Left lung (tissue), 14 donors: ENCODE measurements at places on chromosomes 4 and X. TPM values are rescaled to one million over a fixed set of nuclear protein-coding genes. Genes with fewer than 3 reads are reported as not detected.

Gene BANK1
- 2.4 TPM for polyA plus RNA-seq

DNA sequence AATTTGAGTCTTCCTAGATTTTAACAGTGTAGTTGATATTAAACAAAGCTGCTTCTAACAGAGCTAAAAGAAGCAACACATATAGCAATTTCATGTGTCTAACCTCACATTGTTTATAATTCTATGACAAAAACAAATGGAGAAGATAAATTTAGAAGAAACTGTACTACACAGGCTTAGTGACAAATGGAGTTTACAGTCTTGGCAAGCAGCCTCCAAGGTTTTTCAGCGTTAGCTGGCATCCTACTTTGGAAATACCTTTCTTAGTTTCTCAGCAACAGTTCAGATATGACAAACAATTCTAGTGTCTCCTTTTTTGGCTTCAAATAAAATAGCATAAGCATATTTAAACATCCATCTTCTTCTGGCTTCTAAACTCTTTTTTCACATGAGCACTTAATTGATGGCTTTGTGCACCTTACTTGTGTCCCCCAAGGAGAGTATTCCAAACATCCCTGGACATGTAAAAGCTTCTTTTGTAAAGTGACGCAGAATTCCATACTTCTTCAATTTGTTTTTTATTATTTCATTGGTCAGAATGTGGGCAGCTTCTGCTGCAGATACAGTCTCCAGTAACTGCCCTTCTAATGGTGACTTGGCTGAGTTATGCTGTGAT, 249.8 kb downstream of the ANTXR2 start:
- H3K27ac ChIP-seq: no peak overlapping the region
- H3K4me1 ChIP-seq: no peaks in the 10 kb centered on the region
- H3K36me3 ChIP-seq: no peaks in the 10 kb centered on the region
- no peaks in the 10 kb centered on the region for H3K27me3 ChIP-seq
- DNase-seq: no peak

GRCh38 chrX:68598841-68599240, 48.6 kb upstream of the STARD8 start:
- no peak overlapping the region for H3K4me3 ChIP-seq
- no peaks in the 10 kb centered on the region for H3K4me1 ChIP-seq
- no peaks in the 10 kb centered on the region for H3K27me3 ChIP-seq
- H3K27ac ChIP-seq: no peak overlapping the region
- H3K36me3 ChIP-seq: no peaks in the 10 kb centered on the region

- no peak overlapping the region for H3K27ac ChIP-seq
- peaks cover 12% of the 10 kb centered on the region for H3K4me1 ChIP-seq
- H3K27me3 ChIP-seq: no peaks in the 10 kb centered on the region
- no peaks in the 10 kb centered on the region for H3K36me3 ChIP-seq
- H3K4me3 ChIP-seq: no peak overlapping the region
Measured at GRCh38 chr4:76943790-76944189, 5.8 kb upstream of the SEPTIN11 start.

Gene TMEM255A
- polyA plus RNA-seq: 0.58 TPM

Gene CCDC160
- polyA plus RNA-seq: 2.2 TPM

Gene ITGB1BP2
- polyA plus RNA-seq: 2.2 TPM

Gene PHEX
- 7.9 TPM for polyA plus RNA-seq

Gene HERC5
- 4.6 TPM for polyA plus RNA-seq

Gene LAS1L
- polyA plus RNA-seq: 41.9 TPM

Gene RADX
- 10.6 TPM for polyA plus RNA-seq

DNA sequence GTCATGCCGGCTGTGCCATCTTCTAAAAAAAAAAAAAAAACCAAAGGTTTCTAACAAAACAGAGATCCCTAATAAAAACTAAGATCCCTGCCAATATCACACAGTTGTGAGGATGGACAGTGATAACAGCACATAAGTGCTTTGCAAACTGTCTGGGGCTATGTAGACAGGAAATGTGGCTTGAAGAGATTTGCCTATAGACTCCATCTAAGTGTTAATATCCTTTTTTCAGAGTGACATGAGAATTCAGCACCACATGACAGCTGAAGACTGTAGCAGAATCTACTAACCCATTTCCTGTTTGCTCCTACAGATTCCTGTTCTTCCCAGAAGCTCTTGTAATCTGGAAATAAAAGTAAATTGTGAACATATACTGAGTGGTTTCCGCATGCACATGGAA, 215.4 kb downstream of the KDR start:
- no peaks in the 10 kb centered on the region for H3K4me1 ChIP-seq
- no peak for DNase-seq
- no peak overlapping the region for H3K27ac ChIP-seq

DNA sequence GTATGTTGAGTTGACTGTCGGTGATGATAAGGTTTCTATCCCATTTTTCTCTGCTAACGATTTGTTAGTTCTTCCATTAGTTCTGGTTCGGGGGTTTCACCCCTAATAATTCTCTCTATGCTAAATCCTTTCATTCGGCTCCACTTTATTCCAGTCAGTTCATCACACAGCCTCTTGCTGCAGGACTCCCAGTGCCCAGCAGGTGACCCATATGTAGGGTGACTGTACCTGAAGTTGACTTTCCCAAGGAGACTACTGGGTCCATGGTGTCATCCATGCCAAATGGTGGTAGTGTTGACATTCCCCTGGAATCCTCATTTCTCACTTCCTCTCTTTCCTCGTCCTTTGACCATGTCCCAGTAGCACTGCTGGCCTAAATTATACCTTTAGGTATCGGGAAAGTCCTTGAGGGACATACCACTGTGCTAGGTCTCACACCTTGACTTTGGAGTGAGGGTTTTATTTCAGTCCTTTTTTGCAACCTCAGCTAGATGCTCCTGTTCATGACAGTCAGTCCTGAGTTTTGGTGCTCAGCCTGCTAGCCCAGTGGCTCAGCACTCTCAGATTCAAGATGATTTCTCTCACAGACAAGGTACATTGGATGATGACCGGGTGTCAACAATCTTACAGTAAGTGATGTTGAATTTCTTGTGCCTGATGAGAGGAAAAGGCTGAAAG, 105.1 kb upstream of the ARHGAP24 start:
- no peaks in the 10 kb centered on the region for H3K36me3 ChIP-seq
- no peak overlapping the region for H3K4me3 ChIP-seq
- H3K4me1 ChIP-seq: no peaks in the 10 kb centered on the region
- no peak for DNase-seq
- H3K27ac ChIP-seq: no peak overlapping the region

Gene TRIM75
- not detected for polyA plus RNA-seq

DNA sequence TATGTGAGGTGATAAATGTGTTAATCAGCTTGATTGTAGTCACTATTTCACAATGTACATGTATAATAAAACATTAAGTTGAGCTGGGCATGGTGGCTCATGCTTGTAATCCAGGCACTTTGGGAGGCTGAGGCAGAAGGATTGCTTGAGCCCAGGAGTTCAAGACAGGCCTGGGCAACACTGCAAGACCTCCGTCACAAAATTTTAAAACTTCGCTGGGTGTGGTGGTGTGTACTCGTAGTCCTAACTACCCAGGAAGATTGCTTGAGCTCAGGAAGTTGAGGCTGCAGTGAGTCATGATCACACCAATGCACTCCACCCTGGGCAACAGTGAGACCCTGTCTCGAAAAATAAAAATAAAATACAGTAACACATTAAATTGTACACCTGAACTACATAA, 20.1 kb downstream of the LYAR start:
- H3K4me3 ChIP-seq: no peak overlapping the region
- peaks cover 58% of the 10 kb centered on the region for H3K36me3 ChIP-seq
- H3K27ac ChIP-seq: peak overlapping the region; percentile 80
- H3K27me3 ChIP-seq: no peaks in the 10 kb centered on the region

Gene GPR34
- 7.6 TPM for polyA plus RNA-seq

GRCh38 chrX:72131317-72132294, at the start of gene RTL5:
Gene RTL5, minus strand, starts transcription at chrX:72131915.
- H3K4me3 ChIP-seq: peak within 1 kb of the TSS; percentile 41
- no peak within 1 kb of the TSS for H3K27ac ChIP-seq

- peaks cover 2% of the 10 kb centered on the region for H3K4me1 ChIP-seq
- H3K27ac ChIP-seq: no peak overlapping the region
- H3K27me3 ChIP-seq: no peaks in the 10 kb centered on the region
- DNase-seq: no peak
- no peaks in the 10 kb centered on the region for H3K36me3 ChIP-seq
Measured at GRCh38 chr4:30868111-30868895, 148.1 kb downstream of the PCDH7 start.

GRCh38 chr4:180372691-180373090, 1870.5 kb upstream of the TENM3 start:
- peak; percentile 32 for DNase-seq
- no peaks in the 10 kb centered on the region for H3K27me3 ChIP-seq
- no peaks in the 10 kb centered on the region for H3K4me1 ChIP-seq

DNA sequence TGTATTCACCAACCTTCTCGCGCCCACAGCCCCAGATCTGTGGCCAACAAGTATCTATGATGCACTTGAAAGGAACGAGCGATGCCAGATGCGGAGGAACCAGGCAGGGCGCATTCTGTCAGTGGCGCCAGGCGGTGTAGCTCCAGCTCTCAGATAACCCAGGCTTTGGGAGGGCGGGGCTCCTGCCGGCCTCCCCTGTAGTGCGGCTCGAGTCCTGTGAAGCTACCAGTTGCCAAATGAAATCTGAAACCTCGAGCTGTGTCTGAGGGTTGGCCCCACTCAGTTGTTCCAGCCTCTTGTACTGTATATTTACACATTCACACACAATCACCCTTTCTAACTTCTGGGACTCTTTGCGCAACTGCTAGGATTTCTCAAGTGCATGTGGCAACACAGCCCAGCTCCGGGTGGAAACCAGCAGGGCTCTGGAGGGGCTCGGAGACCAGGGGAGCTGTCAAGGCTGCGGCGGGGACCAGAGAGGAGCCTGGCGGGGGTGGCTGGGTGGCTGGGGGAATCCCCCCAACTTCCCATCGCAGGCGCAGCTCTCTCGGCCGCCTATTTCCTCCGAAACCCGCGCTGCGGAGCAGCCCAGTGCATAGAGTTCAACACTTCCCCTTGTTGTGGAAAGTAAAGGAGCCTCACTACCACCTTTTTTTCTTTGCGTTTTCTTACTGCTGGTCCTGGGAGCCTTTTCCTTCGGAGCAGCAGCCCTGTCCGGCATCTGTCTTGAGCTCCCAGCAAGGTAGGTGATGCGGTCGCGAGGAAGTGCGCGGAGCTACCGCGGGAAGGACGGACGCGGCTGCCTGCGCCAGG, at the start of gene ARHGAP24:
Gene ARHGAP24, plus strand, starts transcription at position 333 of the 813 bp plus-strand sequence.
- no peaks in the 10 kb centered on the region for H3K36me3 ChIP-seq
- peaks cover 9% of the 10 kb centered on the region for H3K27me3 ChIP-seq
- peak within 1 kb of the TSS; percentile 70 for H3K4me3 ChIP-seq
- peak; percentile 91 for DNase-seq

- no peak for DNase-seq
- no peaks in the 10 kb centered on the region for H3K27me3 ChIP-seq
- no peaks in the 10 kb centered on the region for H3K36me3 ChIP-seq
- no peaks in the 10 kb centered on the region for H3K4me1 ChIP-seq
- no peak overlapping the region for H3K27ac ChIP-seq
Measured at GRCh38 chr4:20262221-20262620, 10.5 kb downstream of the SLIT2 start.

- H3K27ac ChIP-seq: no peak overlapping the region
- no peaks in the 10 kb centered on the region for H3K36me3 ChIP-seq
- DNase-seq: no peak
- no peak overlapping the region for H3K4me3 ChIP-seq
Measured at GRCh38 chr4:161403781-161404180, 760.0 kb downstream of the FSTL5 start.

DNA sequence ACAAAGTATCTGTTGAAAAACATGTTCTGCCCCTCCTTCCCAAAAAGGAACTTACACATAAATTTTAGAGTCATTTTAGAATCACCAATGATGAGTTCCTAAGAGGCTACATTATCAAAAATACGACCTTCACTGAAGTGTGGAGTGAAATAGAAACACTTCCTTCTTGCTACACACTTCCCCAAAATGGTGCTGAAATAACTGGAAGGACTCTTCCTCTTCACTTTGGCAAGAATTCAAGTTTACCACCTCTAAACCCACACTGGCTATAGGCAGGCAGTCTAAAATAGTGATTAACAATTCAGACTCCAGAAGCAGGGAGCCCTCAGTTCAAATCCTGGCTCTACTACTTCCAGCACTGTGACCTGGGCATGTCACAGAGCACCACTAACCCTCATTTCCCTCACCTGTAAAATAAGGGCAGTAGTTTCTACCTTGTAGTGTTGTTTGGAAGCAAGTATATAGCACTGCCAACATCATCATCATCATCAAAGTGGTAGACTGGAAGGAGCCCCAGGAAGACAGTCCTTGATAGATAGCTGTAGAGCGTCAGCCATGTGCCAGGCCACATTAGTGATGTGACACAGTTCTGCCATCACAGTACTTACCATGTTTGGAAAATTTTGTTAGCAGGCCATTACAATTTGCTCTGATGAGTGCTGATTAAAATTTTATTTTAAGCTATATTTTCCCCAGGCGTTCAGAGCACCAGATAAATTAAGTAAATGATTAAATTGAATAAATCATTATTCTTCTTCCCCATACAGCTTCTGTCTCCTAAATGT, 103.3 kb downstream of the PARM1 start:
- H3K4me3 ChIP-seq: no peak overlapping the region
- H3K36me3 ChIP-seq: no peaks in the 10 kb centered on the region
- H3K27me3 ChIP-seq: no peaks in the 10 kb centered on the region
- H3K4me1 ChIP-seq: peaks cover 4% of the 10 kb centered on the region

- no peaks in the 10 kb centered on the region for H3K36me3 ChIP-seq
- H3K4me3 ChIP-seq: no peak overlapping the region
Measured at GRCh38 chr4:166987026-166987425, 247.3 kb downstream of the SPOCK3 start.

DNA sequence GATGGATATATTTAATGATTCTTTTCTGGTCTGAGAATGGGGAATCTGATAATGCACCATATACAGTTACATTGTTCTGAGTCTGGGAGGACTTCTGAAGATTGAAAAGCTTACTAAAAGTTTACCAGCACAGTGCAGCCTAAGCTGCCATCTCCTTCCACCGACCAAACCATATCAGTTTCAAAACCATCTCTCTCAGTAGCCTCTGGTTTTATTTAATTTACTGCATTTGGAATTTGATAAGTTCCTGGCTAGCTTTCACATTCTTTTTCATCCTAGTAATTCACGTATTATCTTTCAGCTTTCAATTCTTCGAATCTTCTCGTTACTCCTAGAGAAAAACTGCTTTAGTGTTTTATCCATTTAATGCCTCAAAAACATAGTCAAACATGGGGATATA, 181.4 kb upstream of the HCCS start:
- no peak overlapping the region for H3K4me3 ChIP-seq
- no peaks in the 10 kb centered on the region for H3K27me3 ChIP-seq
- no peaks in the 10 kb centered on the region for H3K36me3 ChIP-seq
- no peaks in the 10 kb centered on the region for H3K4me1 ChIP-seq
- H3K27ac ChIP-seq: no peak overlapping the region
- no peak for DNase-seq

DNA sequence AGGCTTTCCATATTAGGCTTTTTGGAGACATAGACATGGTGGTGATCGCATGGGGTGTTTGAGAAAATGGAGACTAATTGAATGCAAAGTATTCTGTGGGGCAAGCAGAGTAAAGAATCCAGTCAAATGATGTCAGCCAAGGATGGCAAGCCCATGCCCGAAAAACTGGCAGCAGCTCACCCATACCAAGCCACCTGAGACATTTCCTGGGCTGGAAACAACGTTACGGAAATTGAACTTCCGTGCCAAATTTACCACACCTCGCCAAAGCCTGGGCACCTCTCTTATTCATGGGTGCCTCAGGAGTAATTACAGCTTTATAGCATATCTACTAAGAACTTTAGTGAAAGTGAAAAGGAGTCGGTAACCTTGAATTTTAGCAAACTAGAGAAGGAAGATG, 166.4 kb downstream of the CBR4 start:
- peaks cover 21% of the 10 kb centered on the region for H3K4me1 ChIP-seq
- no peak for DNase-seq
- H3K36me3 ChIP-seq: no peaks in the 10 kb centered on the region
- H3K27ac ChIP-seq: peak overlapping the region; percentile 52
- no peak overlapping the region for H3K4me3 ChIP-seq

- no peaks in the 10 kb centered on the region for H3K4me1 ChIP-seq
- DNase-seq: no peak
- peak overlapping the region; percentile 2 for H3K27ac ChIP-seq
- H3K4me3 ChIP-seq: no peak overlapping the region
Measured at GRCh38 chr4:77203380-77204197, 46.6 kb downstream of the CCNG2 start.
